Chondrocyte (in vitro differentiated cells): ENCODE measurements at places on chromosomes 2 and 18. TPM values are rescaled to one million over a fixed set of nuclear protein-coding genes. Genes with fewer than 3 reads are reported as not detected.

DNA sequence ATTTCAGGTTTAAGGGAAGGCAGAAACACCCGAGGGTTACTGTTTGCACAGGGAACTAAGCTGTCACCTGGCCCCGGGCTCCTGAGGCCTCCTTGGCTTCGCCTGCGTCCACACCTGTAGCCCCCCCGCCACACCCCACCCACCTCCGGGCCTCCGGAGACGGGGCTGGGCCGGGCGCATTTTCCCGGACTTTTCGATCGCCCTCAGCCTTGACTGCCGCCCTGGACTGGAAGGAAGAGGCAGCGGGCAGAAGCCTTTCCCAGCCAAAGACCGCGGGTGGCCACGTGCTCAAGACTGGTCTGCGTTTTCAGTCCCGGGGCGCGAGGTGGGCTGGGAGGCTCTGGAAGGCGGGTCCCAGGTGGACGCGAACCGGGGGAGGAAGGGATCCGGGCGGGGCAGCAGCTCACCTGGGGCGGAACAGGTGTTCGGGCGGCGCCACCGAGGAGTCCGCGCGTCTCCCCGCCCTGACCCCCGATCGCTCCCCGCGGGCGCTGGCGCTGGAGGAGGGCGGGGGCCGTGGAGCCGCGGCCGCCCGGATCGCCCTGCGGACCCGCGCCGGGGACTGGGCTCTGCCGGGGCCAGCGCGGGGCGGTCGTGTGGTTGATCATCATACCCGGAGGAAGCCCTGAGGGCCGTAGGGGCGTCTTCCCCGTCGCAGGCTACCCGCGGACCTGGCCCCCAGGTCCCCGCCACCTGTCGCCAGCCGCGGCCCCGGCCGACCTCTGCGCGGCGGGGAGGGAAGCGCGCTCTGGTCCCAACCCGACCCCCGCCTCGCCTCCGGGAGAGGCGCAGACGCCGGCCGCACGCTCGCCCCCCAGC, 3.2 kb downstream of the ID2 start:
- no peaks in the 10 kb centered on the region for H3K36me3 ChIP-seq
- H3K27me3 ChIP-seq: no peaks in the 10 kb centered on the region
- H3K27ac ChIP-seq: peak overlapping the region; percentile 75
- peak; percentile 90 for DNase-seq
- peak overlapping the region; percentile 74 for H3K4me3 ChIP-seq

- peaks cover 18% of the 10 kb centered on the region for H3K27me3 ChIP-seq
- H3K4me3 ChIP-seq: no peak overlapping the region
- peak; percentile 66 for DNase-seq
- H3K36me3 ChIP-seq: peaks cover 4% of the 10 kb centered on the region
- peaks cover 11% of the 10 kb centered on the region for H3K4me1 ChIP-seq
- H3K27ac ChIP-seq: peak overlapping the region; percentile 51
These were observed 81.6 kb downstream of the TWIST2 start for GRCh38 chr2:238929242-238930081.

DNA sequence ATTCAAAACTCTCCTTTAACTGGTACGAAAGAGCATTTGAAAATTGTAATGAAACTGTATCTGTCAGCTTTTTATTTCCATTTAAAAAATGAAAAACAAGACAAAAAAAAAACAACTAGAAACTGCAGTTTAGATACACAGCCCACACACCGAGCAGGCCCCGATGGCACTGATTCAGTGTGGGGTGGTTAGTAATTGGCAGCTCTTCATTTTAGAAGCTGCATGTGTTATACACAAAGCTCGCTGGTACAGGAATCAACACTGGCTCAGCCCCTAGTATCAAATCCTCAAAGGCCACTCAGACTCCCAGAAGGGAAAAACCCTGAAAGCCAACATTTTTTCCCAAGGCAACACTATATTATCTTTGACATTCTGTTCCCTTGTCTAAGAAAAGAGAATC, 30.5 kb upstream of the RMDN2 start:
- H3K27ac ChIP-seq: peak overlapping the region; percentile 66
- no peak overlapping the region for H3K4me3 ChIP-seq
- H3K27me3 ChIP-seq: no peaks in the 10 kb centered on the region
- no peak for DNase-seq
- peaks cover 43% of the 10 kb centered on the region for H3K4me1 ChIP-seq

- H3K27ac ChIP-seq: no peak overlapping the region
- H3K36me3 ChIP-seq: no peaks in the 10 kb centered on the region
These were observed 123.5 kb upstream of the EPAS1 start for GRCh38 chr2:46173636-46174250.

DNA sequence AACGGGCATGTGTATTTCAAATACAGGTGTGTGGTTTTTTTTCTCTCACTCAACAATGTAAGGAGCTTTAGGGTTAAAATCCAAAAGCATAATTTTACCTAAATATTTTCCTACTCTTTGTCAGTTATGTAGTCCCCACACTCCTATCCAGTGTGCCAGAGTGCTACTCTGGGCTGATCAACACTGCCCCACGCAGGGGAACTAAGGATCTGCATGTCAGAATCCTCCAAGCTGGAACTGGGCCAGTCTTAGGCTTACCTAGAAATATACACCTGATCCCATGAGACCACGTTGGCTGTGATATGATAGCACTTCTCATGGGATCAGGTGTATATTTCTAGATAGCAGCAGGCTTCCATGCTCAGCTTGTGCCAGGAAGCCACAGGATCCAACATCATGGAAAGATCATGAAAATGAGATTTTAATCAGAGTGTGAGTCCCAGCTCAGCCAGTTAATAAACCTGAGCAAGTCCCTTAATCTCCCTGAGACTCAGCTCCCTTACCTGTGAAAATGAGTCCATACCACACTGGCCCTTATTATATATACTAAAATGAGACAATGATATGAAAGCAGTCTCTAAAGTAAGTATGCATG, 29.7 kb downstream of the CCDC141 start:
- no peak overlapping the region for H3K4me3 ChIP-seq
- H3K27me3 ChIP-seq: peaks cover 14% of the 10 kb centered on the region
- H3K36me3 ChIP-seq: no peaks in the 10 kb centered on the region
- no peaks in the 10 kb centered on the region for H3K4me1 ChIP-seq
- DNase-seq: no peak
- no peak overlapping the region for H3K27ac ChIP-seq

- H3K36me3 ChIP-seq: no peaks in the 10 kb centered on the region
- H3K27ac ChIP-seq: no peak overlapping the region
- H3K27me3 ChIP-seq: no peaks in the 10 kb centered on the region
These were observed 969.7 kb downstream of the DCDC2C start for GRCh38 chr2:4673025-4673489.

GRCh38 chr2:7264791-7265190, 347.6 kb downstream of the RNF144A start:
- no peak overlapping the region for H3K4me3 ChIP-seq
- no peak overlapping the region for H3K27ac ChIP-seq
- peaks cover 7% of the 10 kb centered on the region for H3K27me3 ChIP-seq
- no peaks in the 10 kb centered on the region for H3K4me1 ChIP-seq
- no peaks in the 10 kb centered on the region for H3K36me3 ChIP-seq

DNA sequence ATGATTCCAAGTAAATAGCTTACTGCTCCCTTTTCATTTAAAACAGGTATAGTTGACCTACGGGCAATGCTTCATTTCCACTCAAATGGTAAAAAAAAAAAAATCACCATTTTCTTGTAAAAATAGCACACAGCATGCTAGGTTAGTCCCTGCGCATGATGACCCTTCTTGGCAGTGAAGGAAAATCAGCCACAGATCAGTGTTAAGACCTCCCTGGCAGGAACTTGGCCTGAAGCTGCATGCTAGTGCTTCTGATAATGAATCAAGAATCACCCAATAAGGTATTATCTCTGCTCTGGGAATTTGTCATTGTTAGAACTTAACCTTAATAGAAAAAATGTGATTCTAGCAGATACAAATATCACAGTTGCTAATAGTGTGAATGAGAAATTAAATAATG, 166.3 kb downstream of the RAB3GAP1 start:
- no peak overlapping the region for H3K4me3 ChIP-seq
- H3K36me3 ChIP-seq: peaks cover 3% of the 10 kb centered on the region
- H3K27me3 ChIP-seq: no peaks in the 10 kb centered on the region
- DNase-seq: no peak
- no peak overlapping the region for H3K27ac ChIP-seq

GRCh38 chr2:16218161-16218560, 277.8 kb downstream of the MYCN start:
- DNase-seq: no peak
- no peak overlapping the region for H3K27ac ChIP-seq
- peaks cover 11% of the 10 kb centered on the region for H3K27me3 ChIP-seq
- H3K36me3 ChIP-seq: peaks cover 2% of the 10 kb centered on the region

GRCh38 chr2:233934524-233934923, 17.4 kb downstream of the TRPM8 start:
- no peaks in the 10 kb centered on the region for H3K36me3 ChIP-seq
- no peak overlapping the region for H3K27ac ChIP-seq
- no peak for DNase-seq
- H3K4me3 ChIP-seq: no peak overlapping the region
- peaks cover 45% of the 10 kb centered on the region for H3K27me3 ChIP-seq

DNA sequence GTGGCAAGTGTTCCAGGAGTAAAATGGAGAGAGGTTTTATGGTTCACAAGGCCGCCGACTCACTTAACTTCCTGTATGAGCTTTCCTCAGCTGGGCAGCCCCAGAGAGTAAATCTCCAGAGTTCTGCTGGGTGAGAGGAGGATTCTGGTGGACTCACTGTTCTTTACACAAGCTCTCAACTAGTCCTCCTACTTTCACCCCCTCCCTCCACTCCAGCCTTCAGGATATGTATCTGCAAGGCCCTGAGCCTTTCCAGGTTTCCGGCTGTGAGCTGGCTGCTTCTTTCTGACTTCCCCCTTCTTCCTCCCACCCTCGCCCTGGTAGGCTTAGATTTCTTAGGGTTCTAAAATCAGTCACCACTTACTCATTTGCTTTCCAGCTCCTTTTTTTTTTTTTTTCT, 34.0 kb downstream of the EML6 start:
- DNase-seq: no peak
- peak overlapping the region; percentile 22 for H3K27ac ChIP-seq
- H3K36me3 ChIP-seq: no peaks in the 10 kb centered on the region
- H3K4me1 ChIP-seq: no peaks in the 10 kb centered on the region

ANKRD53 gene
- 0.85 to 2.2 TPM (median 1.8 TPM) in 3 replicates for total RNA-seq

LINC00305 gene
- not detected in 3 replicates for total RNA-seq

PAIP2B gene
- total RNA-seq: 0.67 to 0.73 TPM (median 0.70 TPM) in 3 replicates

HES6 gene
- total RNA-seq: 16.2 to 33.3 TPM (median 16.5 TPM) in 3 replicates

OLA1 gene
- 71.8 to 77.5 TPM (median 77.1 TPM) in 3 replicates for total RNA-seq

STK16 gene
- total RNA-seq: 24.4 to 32.0 TPM (median 25.9 TPM) in 3 replicates

SPC25 gene
- 2.8 to 5.2 TPM (median 4.1 TPM) in 3 replicates for total RNA-seq

MRPL44 gene
- total RNA-seq: 23.5 to 24.6 TPM (median 23.8 TPM) in 3 replicates

PNO1 gene
- total RNA-seq: 11.5 to 20.7 TPM (median 12.0 TPM) in 3 replicates
